ENCODE measurements at places on chromosomes 5 and 9. TPM values are rescaled to one million over a fixed set of nuclear protein-coding genes. Genes with fewer than 3 reads are reported as not detected.

- DNase-seq: no peak
Measured at GRCh38 chr5:169978714-169979113, 1.6 kb downstream of the INSYN2B start.

DNA sequence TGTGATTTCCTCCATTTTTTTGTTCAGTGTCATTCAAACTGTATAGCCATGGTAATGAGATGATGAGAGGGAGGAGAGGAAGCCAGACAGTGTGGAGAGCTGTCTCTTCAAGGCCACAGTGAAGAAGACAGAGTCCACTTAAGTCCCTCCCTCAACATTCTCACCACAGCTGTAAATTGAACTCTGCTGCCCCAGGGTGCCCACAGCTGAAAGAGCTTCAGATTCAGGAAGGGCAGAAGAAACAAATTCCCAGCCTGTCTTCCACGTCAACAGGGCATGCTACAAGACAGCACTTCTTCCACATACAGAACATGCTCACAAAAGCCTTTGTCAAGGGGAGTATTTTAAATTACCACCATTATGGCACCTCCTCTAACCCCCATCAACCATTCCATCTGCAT is 100.4 kb downstream of the KLHL3 start:
- no peak for DNase-seq

DNA sequence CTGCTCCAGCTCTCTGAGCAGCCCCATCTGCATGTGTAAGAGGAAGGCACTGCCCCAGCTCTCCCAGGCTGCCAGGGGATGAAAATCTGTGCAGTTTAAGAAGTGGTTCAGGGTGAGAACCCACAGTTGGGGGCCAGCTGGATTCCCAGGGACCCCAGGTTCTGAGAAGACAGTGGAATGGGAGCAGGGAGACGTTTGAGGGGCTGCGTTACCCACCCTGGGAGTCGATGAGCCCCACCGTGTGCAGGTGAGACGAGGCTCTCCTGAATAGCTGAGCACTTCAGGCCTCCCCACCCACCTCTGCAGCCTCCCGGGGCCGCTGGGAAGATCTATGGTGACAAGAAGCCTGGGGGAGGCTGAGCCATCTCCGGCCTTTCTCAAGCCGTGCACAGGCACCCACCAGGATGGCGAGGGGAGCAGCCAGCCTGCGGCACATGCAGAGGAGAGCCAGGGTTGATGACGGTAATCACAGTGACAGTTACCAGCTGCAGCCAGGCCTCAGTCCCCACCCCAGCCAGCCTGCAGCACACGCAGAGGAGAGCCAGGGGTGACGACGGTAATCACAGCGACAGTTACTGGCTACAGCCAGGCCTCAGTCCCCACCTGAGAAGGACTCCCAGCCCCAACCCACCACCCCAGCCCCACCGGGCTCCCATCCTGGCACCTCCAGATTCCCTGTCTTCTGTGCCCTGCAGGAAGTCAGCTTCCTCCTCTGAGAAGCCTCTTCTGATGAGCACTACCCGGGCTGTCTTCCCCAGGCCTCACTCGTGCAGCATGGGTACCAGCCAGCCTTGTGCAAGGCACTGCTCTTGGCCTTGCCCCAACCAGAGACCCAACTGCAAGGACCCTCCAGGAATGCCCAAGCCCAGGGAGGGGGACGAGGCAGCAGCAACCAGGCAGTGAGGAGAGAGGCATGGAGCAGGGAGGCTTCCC is 150.8 kb upstream of the PPP1R26 start:
- DNase-seq: no peak

DNA sequence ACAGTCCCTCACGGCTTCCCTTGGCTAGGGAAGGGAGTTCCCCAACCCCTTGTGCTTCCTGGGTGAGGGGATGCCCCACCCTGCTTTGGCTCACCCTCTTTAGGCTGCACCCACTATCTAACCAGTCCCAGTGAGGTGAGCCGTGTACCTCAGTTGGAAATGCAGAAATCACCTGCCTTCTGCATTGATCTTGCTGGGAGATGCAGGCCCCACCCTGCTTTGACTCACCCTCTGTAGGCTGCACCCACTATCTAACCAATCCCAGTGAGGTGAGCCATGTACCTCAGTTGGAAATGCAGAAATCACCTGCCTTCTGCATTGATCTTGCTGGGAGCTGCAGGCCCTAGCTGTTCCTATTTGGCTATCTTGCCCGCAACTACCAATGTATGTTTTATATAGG is 44.7 kb downstream of the CCL28 start:
- no peak for DNase-seq

DNA sequence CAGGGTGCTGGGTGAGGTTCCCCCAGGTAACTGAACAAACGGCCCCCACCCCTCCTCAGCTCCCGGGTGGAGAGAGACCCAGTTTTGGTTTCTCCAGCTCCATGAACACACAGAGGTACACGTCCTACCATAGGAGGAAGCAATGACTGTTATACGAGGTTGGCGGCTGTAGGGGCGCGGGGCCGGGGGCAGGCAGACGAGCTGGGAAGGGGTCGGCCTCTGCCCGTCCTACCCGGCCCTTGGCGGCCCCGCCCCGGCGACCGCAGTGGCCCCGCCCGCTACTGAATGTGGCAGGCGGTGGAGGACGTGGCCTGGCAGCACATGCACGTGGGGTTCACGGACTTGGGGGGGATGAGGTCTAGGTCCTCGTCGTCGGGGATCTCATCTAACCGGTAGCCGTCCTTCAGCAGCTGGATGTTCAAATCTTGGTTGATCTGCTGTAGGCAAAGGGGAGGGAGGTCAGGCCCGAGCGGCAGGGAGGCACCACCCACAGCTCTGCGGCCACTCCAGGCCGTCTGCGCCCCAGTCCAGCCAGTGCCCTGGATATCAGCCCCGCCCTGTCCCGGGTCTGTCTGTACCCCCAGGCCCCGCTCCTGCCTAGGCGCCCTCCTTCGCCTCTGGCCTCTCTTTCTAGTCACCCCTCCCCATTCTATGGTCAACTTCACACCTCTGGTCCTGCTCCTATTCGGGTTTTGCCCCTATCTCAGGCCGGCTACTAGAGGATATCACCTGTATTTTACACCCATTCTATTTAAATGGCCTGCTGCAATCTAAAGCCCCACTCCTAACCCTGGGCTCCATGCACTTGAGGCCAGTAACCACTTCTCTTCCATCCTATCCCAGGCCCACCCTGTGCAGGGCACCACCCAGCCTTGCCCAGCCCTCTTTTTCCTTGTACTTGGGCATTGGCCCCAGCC is 24.2 kb upstream of the MYORG start:
- no peak for DNase-seq

- peak; percentile 23 for DNase-seq
Measured at GRCh38 chr5:117680426-117680825, 1105.8 kb upstream of the SEMA6A start.

- DNase-seq: peak; percentile 53
Measured at GRCh38 chr9:128724744-128725211, 851 bp upstream of the ZDHHC12 start.

GRCh38 chr5:143041461-143041860 is 271.3 kb downstream of the ARHGAP26 start:
- peak; percentile 29 for DNase-seq

DNA sequence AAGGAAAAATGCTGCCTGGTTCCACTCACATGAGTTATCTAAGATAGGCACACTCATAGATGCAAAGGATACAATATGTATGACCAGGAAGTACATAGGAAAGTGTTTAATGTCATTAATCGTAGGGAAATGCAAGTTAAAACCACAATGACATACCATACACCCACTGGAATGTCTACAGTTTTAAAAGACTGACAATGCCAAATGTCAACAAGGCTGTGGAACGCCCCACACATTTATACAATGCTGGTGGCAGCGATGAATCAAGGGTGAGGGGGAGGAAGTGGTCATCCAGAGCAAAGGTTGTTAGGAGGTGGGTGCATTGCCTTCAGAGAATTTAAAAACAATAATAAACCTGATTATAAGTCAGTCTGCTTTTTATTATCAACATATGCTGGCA is 437.8 kb downstream of the ARHGEF28 start:
- no peak for DNase-seq

DNA sequence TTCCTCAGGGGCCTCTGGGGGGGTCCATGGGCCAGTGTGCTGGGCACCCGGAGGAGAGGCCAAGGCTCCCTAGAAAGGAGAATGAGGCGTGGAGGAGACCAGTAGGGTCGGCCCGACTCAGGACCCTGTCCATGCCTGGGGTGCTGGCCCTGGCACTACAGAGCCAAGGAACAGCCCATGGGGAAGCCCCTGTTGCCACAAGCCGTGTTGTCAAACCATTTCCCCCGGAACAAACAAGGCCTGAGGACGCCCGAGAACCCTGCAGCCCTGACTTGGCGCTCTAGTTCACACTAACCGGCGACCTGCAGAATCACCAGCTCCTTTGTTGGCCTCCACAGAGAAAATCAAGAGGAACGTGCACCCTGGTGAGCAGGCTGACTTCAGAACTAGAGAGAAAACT is 41.6 kb upstream of the SLC12A7 start:
- no peak for DNase-seq

DNA sequence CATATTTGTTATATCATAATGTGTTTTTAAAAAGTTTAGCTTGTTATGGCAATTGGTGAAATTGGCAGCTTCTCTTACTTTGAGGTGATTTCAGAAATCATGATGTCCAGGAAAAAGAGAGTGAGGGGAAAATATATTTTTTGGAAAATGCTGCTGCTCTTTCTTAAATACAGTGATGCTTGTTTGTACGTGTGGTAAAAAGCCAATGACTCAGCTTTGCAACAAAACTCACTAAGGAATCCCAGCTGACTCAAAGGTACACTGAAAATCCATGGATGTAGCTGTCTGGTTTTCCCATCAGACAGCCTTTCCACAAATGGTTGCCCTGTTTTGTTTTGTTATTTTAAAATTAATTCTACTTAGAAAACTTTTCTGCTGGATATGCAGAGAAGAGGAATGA is 306.4 kb upstream of the PAPPA start:
- DNase-seq: peak; percentile 7

- DNase-seq: no peak
Measured at GRCh38 chr9:94927762-94928670, 201.5 kb downstream of the AOPEP start.

- DNase-seq: peak; percentile 2
Measured at GRCh38 chr5:106019261-106019660, 1651.5 kb downstream of the EFNA5 start.

- no peak for DNase-seq
Measured at GRCh38 chr5:173823721-173824567, 64.2 kb upstream of the CPEB4 start.

DNA sequence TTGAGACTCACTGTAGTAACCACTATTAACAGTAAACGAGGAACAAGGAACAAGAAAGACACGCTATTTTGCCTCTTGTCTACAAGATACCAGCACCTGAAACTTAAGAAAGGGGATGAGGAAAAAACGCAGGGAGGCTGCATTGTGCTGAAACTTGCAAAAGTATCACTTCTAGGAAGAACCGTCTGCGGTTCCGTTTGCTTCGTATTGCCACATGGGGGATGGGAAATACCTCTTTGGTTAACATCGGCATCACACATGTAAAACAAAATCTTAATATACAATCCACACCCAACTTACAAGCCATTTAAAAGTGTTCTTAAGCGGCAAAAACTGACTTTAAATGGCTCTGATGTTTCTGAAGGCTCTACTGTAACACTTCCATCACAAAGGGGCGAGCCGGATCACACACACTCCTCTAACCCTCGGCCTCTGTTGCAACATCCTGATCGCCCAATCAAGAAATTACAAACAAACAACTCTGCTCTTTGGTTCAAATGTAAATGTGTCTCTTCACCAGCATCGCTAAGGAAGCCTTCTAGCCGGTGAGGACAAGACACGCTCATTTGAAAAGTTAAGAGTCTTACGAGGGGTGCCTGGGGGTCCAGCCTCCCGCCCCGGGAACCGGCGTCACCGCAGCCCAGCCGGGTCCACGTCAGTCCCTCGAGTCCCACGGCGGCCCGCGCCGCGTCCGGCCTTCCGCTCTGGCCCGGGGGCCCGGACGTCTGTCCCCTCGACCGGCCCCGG is 621 bp downstream of the SEC16A start:
- peak; percentile 52 for DNase-seq

DNA sequence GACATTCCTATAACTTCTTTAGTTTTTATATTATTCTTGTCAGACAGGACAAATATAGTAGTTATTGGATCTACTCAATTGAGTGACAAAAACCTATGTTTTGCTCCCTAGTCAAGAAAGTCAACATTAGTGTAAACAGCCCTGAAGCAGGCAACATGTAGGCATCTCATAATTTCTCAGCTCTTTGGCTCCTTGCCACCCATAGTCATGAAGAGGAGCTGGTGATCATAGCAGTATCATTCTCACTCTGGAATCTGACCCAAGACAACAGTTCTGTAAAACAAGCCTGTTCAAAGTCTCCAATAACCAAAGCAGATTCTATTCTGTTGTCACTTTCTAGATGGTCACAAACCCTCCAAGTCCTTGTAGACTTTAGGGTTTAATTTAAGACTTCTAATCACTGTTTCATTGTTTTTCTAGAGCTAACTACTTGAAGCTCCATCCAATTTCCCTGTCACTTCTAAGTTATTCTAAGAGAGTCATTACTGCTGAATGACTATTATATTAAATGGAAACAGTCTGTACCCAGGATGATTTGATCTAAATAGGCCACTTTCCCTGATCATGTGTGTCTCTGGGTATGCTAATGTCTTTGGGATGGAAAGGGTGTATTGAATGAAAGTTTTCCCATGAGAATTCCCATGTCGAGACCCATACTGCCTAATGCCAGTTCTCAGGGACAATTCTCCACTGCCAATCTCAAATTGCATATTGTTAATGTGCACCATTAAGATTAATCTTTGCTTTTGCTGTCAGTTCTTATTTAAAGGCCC is 533.3 kb downstream of the ACTL7B start:
- DNase-seq: no peak

DNA sequence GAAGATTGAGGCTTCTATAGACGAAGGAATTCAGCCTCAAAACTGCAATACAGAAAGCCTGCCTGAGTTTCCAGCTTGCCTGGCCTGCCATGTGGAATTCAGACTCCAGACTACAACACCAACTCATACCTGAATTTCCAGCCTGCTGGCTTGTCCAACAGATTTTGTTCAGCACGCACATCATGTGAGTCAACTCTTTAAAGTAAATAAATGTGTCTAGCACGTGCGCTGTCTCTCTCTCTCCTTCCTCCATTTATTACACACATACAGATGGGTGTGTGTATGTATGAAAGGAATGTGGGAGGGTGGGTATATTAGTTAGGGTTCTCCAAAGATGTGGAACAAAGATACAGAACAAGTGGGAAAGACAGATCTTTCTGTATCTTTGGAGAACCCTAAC is 82.4 kb upstream of the TAS2R1 start:
- peak; percentile 12 for DNase-seq

DNA sequence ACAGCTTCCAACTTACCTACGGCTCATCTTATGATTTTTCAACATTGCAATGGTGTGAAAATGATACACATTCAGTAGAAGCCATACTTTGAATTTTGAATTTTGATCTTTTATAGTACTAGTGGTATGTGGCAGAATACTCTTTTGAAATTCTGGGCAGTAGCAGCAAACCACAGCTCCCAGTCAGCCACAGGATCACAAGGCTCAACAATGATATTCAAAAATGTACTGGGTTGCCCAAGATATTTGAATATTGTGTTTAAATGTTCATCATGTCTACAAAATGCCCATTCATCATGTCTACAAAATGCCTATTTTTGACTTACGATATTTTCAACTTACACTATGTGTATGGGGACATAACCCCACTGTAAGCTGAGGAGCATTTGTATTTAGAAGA is 81.3 kb upstream of the PRR16 start:
- no peak for DNase-seq

GRCh38 chr5:31397926-31398557 is 133.9 kb downstream of the DROSHA start:
- no peak for DNase-seq

The CNTNAP3 gene
- 20.0 TPM for total RNA-seq

The DNM1 gene
- 36.4 TPM for total RNA-seq

The ADAMTS16 gene
- 7.2 TPM for total RNA-seq

The TAF11L10 gene
- 16.4 TPM for total RNA-seq

The CDKN2A gene
- total RNA-seq: 0.96 TPM

The ZBTB43 gene
- total RNA-seq: 9.9 TPM

The QRFP gene
- 0.48 TPM for total RNA-seq

The IL3 gene
- total RNA-seq: not detected

The XRCC4 gene
- 8.7 TPM for total RNA-seq
